ENCODE measurements at places on chromosomes 12 and 14. TPM values are rescaled to one million over a fixed set of nuclear protein-coding genes. Genes with fewer than 3 reads are reported as not detected.

ZBTB42 gene
- 6.6 TPM for total RNA-seq

DNA sequence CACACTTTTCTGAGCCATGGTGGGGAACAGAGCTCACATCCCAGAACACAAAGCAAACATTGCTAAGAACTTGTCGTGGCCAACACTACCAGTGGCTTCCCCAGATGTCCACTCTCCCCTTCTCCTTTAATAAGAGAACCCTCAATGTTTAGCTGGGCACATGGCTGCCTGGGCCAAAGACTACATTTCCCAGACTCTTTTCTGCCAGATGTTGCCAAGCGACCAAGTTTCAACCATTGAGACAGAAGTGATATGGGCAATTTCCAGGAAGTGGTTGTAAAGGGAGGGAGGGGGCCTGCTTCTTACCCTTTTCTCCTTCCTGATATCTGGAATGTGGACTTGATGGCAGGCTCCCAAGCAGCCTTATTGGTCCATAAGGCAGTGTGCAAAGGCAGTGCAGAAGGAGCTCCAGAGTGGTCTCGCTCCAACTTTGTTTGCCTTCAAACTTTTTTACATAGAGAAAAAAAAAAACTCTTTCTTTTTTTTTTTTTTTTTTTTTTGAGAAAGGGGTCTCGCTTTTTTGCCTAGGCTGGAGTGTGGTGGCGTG is 24.9 kb upstream of the JDP2 start:
- H3K36me3 ChIP-seq: no peaks in the 10 kb centered on the region
- no peak overlapping the region for H3K27ac ChIP-seq
- DNase-seq: no peak
- H3K4me1 ChIP-seq: peaks cover 15% of the 10 kb centered on the region

GRCh38 chr14:30402846-30403245 is 156.1 kb upstream of the G2E3 start:
- no peak overlapping the region for H3K27ac ChIP-seq
- H3K4me1 ChIP-seq: no peaks in the 10 kb centered on the region
- peaks cover 3% of the 10 kb centered on the region for H3K27me3 ChIP-seq
- H3K36me3 ChIP-seq: no peaks in the 10 kb centered on the region
- no peak for DNase-seq

- no peak for DNase-seq
- H3K4me3 ChIP-seq: no peak overlapping the region
- peaks cover 9% of the 10 kb centered on the region for H3K36me3 ChIP-seq
- peaks cover 51% of the 10 kb centered on the region for H3K27me3 ChIP-seq
- no peak overlapping the region for H3K27ac ChIP-seq
Observed at GRCh38 chr12:3947781-3948180, 74.6 kb upstream of the PARP11 start.

GRCh38 chr12:123065676-123066383 is 85.1 kb downstream of the PITPNM2 start:
- H3K4me3 ChIP-seq: no peak overlapping the region
- no peak for DNase-seq
- no peak overlapping the region for H3K27ac ChIP-seq
- no peaks in the 10 kb centered on the region for H3K36me3 ChIP-seq
- no peaks in the 10 kb centered on the region for H3K27me3 ChIP-seq

DNA sequence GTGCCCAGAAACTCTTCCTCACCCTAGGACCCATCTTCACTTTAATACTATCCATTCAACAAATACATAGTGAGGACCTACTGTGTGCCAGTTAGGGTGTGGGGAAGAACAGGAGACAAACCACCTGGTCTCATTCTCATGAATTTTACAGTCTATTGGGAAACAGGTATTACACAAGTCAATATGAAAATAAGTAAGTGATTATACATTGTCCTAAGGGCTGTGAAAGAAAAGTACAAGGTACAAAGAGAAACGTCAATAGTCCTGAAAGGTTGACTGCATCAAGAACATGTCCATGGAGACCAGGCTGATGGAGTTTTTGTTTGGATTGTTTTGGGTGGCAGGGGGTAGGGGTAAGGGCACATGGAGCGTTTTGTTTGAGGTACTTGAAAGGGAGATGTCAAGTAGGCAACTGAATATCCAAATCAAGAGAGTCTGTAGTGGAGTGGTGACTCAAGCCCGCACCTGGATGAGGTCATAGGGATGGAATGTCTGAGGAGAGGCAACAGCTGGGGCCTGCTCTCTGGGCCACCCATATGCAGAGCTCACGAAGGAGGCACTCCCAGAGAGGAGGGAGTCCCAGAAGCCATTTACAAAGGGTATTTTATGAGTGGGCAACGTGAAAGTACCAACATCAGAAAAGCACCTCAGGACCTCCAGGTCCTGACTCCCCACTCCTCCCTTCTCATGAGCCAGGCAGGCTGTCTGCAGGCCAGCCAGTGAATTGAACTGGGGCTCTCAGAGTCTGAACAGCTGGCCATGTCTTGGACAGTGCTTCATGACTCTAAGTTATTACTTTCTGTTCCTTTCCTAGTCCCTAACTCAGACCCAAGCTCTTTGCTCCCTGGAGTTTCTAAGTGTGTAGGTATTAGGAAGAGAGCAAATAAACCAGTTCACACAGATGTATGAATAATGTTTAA is 272.0 kb downstream of the ZFP36L1 start:
- H3K36me3 ChIP-seq: peaks cover 17% of the 10 kb centered on the region
- H3K27me3 ChIP-seq: no peaks in the 10 kb centered on the region
- DNase-seq: no peak
- peak overlapping the region; percentile 100 for H3K27ac ChIP-seq
- H3K4me3 ChIP-seq: peak overlapping the region; percentile 75

DNA sequence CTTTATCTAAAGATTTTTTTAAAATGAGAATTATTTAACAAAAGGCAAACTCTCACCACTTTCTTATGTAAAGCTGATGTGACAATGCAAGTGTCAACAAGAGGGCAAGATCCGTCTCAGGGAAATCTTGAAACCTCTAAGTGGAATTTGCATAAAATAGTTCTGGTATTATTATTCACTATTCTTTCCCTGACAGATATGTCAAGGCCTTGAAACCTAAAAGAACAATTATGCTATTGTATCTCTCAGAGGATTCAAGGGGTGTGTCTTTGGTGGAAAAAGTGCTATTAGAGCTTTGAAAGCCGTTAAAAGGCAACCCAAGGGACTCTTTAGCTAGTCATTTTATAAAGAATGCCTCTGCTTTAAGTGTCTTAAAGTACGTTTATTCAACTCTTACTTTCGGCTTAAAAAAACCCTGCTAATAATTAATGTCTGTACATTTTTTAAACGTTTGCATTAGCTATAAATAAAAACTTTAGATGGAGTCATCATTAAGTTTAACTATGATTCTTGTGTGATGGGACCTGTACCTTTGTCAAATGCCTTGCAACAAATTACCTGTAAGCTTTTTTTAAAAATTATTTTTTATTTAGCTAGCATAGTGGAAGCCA is 585.5 kb downstream of the VRK1 start:
- peaks cover 19% of the 10 kb centered on the region for H3K27me3 ChIP-seq
- no peak overlapping the region for H3K27ac ChIP-seq
- H3K4me3 ChIP-seq: no peak overlapping the region
- no peaks in the 10 kb centered on the region for H3K36me3 ChIP-seq
- no peak for DNase-seq
